Frontal cortex (tissue), 4 donors: ENCODE measurements at places on chromosomes 16 and 17. TPM values are rescaled to one million over a fixed set of nuclear protein-coding genes. Genes with fewer than 3 reads are reported as not detected.

- DNase-seq, result no peak
These were observed 25.3 kb downstream of the CTRB2 start for GRCh38 chr16:75181630-75182029.

Gene ZNF75A
- total RNA-seq, result 33.4 TPM

Gene TNP2
- total RNA-seq, result not detected

DNA sequence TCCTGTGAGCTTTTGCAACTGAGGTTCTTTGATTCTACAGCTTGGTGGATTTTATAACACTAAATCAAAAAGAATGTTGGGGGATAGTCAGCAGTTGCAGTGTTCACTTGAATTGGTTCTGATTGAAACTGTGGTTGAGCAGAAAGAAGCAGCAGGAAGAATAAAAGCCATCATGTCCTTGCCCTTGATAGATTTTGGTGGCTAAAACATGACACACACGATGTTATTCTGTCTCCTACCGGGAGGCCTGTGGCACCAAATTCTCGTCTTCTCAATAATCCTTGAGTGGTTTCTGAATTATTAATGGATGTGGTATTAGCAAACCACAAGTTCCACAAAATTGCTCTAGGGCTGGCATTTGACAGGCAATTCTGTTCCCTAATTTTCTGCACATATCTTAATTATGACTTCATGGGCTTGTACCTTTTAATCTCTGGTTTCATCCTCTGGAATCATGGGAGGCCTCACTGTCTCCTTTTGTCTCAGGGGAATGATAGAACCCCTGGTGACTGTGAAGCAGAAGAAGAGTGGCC lies 338.2 kb downstream of the SNX29 start:
- no peak for DNase-seq

Gene ST6GALNAC1
- 0.82 TPM for total RNA-seq

GRCh38 chr17:50373705-50374104 lies 676 bp downstream of the EME1 start:
- no peak for DNase-seq

- DNase-seq, result no peak
These were observed 80.9 kb downstream of the DNAH17 start for GRCh38 chr17:78496311-78496710.

GRCh38 chr16:22681554-22682291 lies 132.2 kb upstream of the HS3ST2 start:
- DNase-seq, result no peak

DNA sequence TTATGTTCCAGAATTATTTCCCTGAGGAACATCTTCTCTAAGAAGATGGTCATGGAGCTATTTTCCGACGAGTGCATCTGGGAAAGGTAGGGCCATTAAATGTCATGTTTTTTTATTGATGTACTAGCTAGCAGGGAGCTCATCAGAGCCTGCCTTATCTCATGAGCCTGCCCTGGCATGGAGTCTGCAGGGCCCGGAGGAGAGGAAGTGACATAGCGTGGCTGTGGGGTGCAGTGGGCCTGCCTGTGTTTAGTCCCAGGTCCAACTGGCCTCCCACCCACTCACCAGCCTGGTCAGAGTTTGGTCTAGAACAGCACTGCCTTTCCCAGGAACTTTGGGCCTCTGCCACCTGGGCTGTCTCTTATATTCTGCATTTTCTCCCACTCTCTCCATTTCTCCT lies 389.8 kb downstream of the SNX29 start:
- DNase-seq, result no peak

Gene TMED6
- total RNA-seq, result not detected

Gene DNAH9
- total RNA-seq, result 0.82 TPM
